ENCODE measurements at places on chromosomes 3 and 15. TPM values are rescaled to one million over a fixed set of nuclear protein-coding genes. Genes with fewer than 3 reads are reported as not detected.

DNA sequence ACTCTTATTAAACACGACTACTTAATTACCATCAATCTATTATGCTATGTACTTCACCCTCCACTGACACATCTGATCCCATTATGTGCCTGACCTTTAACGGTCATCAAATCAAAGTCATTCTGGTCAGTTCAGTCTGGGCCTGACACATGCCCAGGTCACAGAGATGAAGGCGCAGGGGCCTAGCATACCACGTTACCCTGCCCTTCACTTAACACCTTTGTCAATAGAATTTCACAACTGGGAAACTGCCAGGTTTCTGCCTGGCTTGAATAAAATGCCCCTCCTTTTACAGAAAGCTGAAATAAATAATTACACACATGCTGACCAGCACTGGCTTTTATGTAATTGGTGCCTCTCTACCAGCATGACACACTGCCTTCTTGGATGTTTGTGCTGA is 39.5 kb downstream of the MECOM start:
- H3K36me3 ChIP-seq = no peaks in the 10 kb centered on the region
- H3K4me3 ChIP-seq = no peak overlapping the region
- H3K27me3 ChIP-seq = no peaks in the 10 kb centered on the region
- DNase-seq = no peak
- no peaks in the 10 kb centered on the region for H3K4me1 ChIP-seq

GRCh38 chr15:84834969-84835368 is 17.8 kb downstream of the ALPK3 start:
- DNase-seq = no peak
- H3K4me3 ChIP-seq = no peak overlapping the region
- no peak overlapping the region for H3K27ac ChIP-seq
- no peaks in the 10 kb centered on the region for H3K36me3 ChIP-seq
- no peaks in the 10 kb centered on the region for H3K27me3 ChIP-seq

GRCh38 chr3:182258538-182259177 is 534.6 kb upstream of the ATP11B start:
- no peaks in the 10 kb centered on the region for H3K4me1 ChIP-seq
- H3K27ac ChIP-seq = no peak overlapping the region
- H3K36me3 ChIP-seq = no peaks in the 10 kb centered on the region
- no peak for DNase-seq
- H3K27me3 ChIP-seq = no peaks in the 10 kb centered on the region

GRCh38 chr3:71520161-71521020 is 63.1 kb downstream of the FOXP1 start:
- peaks cover 4% of the 10 kb centered on the region for H3K4me1 ChIP-seq
- H3K27me3 ChIP-seq = no peaks in the 10 kb centered on the region
- no peak for DNase-seq
- H3K4me3 ChIP-seq = no peak overlapping the region
- no peak overlapping the region for H3K27ac ChIP-seq

The IFT57 gene
- polyA plus RNA-seq = 38.4 TPM

The EOMES gene
- 0.67 TPM for polyA plus RNA-seq

The FBXW12 gene
- not detected for polyA plus RNA-seq

- no peak overlapping the region for H3K4me3 ChIP-seq
- DNase-seq = no peak
- no peaks in the 10 kb centered on the region for H3K27me3 ChIP-seq
- no peaks in the 10 kb centered on the region for H3K36me3 ChIP-seq
- H3K4me1 ChIP-seq = no peaks in the 10 kb centered on the region
Measured at GRCh38 chr15:62413153-62413552, 248.1 kb upstream of the C2CD4B start.

The SLC22A14 gene
- polyA plus RNA-seq = not detected

- H3K27me3 ChIP-seq = no peaks in the 10 kb centered on the region
- peaks cover 2% of the 10 kb centered on the region for H3K4me1 ChIP-seq
- H3K36me3 ChIP-seq = no peaks in the 10 kb centered on the region
Measured at GRCh38 chr3:16127249-16127648, 47.2 kb upstream of the GALNT15 start.

GRCh38 chr3:16243706-16244490 is 20.8 kb downstream of the DPH3 start:
- no peaks in the 10 kb centered on the region for H3K36me3 ChIP-seq
- H3K27me3 ChIP-seq = no peaks in the 10 kb centered on the region
- no peak for DNase-seq
- H3K4me1 ChIP-seq = peaks cover 9% of the 10 kb centered on the region
- H3K27ac ChIP-seq = no peak overlapping the region

DNA sequence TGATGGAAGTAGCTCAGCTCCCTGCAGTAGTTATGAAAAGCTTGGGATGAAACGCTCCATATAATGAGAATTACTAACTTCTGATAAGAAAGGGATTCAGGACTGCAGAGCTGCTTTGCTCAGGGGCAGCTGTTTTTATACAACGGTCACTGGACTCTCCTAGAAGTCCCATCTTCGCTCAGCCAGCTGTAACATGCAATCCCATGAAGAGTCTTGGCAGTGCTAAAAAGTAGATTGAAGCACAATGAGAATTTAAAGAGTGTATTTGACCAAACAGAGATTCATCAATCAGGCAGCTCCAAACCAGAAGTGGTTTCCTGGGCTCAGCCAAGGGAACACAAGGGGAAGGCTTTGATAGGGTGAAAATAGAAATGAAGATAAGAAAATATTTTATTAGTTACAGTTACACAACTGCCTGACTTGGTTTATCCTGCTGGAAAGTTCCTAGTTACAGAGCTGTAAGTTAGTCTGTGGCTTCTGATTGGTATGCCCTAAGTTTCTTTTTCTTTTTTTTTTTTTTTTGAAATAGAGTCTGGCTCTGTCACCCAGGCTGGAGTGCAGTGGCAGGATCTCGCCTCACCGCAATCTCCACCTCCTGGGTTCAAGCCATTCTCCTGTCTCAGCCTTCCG is 24.1 kb downstream of the SIDT1 start:
- H3K36me3 ChIP-seq = no peaks in the 10 kb centered on the region
- H3K4me1 ChIP-seq = no peaks in the 10 kb centered on the region
- no peak for DNase-seq
- H3K4me3 ChIP-seq = no peak overlapping the region
- no peak overlapping the region for H3K27ac ChIP-seq

The THRB gene
- 10.6 TPM for polyA plus RNA-seq

The ACOX2 gene
- 6.9 TPM for polyA plus RNA-seq
